Inflammatory macrophage treated with lipopolysaccharide for 4 hours (primary cell): ENCODE measurements at places on chromosomes 1 and 21.

GRCh38 chr1:232483826-232484225, 146.1 kb downstream of the SIPA1L2 start:
- no peak for DNase-seq

DNA sequence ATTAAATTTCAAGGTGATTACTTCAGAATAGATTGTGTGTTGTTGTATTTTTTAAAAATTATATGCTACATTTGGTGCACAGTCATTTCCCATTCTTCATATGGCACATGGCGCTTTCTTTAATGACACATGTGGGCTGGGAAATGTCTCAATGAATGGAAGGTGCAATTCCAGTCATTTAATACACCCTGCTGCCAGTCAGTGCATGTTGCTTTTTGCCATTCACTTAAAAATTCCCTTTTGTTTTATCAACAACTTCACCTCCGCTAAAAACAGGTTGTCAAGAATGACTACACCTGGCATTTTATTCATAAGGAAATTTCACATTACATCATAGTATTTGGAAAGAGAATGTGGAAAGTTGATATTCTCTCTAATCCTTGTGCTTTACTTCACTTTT, 716.4 kb upstream of the ADAMTS5 start:
- DNase-seq: no peak

DNA sequence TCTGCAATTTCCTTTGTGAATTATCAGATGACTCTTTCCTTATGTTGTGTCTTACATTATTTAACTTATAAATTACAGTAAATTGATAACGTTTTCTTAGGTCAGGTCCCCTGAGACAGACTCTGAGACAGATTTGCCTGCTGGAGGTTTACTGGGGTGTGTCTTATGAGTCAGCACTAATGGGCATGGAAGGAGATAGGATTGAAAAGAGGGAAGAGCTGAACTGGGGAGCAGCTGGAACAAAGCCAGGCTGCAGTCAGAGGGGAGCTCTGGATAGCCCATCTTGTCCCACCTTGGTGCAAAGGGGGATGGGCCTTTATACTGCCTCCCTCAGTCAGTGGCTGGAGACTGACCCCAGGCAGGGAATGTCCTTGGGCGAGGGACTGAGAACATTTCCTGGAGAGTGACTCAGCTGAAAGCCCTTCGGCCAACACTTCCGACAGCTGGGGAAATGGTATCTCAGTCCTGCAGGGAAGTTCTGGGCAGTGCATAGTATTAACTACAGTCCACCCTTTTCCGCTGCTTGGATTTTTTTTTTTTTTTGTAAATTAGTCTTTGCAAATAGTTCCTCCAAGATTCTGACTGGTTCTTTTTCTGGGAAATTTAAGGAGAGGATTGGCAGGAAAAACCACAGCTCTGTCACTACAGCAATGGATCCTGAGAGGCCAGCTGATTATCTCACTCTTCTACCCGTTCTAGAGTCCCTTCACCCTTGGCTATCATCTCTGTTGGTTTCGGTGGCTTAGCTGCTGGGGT, 39.1 kb upstream of the CDC42BPA start:
- no peak for DNase-seq

DNA sequence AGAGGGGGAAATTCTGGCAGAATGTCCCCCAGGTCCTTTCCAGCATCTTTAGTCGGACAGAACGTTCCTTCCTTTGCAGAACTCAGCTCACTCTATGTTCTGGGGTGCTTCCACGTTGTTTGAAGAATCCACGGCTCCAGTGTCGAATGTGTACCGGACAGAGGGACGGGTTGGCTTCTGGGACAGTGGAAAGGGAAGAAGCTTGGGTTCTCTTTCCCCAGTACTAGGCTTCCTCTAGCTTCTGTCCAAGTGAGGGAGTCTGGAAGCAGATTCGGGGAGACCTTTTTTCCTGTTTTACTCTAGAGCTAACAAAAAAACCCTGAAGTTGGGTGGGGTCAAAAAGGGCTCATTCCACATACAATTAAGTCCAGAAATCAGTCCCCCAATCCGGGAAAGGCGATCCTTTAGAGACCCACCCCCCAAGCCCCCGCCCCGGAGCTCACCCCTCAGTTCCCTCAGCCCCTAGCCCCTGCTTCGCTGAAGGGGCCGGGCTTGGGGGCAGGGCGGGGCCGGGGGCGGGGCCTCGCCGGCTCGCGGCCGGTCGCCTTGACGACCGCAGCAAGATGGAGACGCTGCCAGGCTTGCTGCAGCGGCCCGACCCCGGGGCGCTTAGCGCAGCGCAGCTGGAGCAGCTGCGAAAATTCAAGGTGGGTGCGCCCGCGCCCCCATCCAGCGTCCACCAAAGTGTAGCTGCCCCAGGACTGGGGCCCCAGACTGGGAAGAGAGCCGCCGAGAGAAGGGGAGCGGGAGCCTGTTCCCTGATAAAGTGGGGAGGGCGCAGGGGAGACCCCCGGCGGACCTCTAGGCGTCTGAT, at the start of gene RIIAD1:
Gene RIIAD1, plus strand, starts transcription at position 549 of the 814 bp plus-strand sequence. Its CDS starts 15 bp downstream, at position 564.
- peak; percentile 15 for DNase-seq

GRCh38 chr1:25724201-25724600, 75.8 kb upstream of the SELENON start:
- DNase-seq: no peak

DNA sequence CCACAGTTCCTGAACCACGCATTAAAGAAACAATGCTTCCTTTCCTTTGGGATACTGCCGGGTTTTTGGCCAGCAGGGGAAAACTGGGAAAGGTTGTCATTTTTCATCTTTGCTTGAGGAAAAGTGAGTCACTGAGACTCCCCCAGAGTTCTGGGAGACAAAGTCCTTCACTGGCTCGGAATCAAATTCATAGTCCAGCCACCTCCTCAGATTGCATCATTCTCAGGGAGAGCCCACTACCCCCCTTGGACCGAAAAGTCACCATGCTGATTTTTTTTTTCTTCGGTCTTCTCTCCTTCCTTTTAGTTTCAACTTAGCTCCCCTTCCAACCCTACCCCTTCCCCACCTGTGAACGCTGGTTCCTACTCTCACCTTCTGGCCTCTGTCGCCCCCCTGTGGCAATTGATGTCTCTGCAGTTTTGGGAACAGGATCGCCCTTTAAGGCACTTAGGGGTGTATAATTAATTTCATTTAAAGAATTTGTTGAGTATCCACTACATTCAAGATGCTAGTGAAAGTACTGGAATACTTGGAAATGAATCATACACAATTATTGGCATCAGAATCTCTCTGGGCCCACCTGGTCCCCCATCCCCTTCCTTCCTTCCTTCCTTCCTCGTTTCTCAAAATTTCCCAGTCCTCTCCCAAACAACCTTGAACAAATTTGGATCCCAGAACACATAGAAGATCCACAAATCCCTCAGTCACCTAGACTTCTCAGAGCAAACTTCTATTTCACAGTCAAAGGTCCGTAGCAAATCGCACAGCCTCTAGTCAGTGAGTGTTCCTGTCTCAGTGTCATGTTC, 6.9 kb downstream of the ACKR1 start:
- peak; percentile 25 for DNase-seq

- DNase-seq: no peak
Measured at GRCh38 chr1:81899214-81899821, 98.6 kb downstream of the ADGRL2 start.
